ENCODE measurements at places on chromosomes 5 and 9. TPM values are rescaled to one million over a fixed set of nuclear protein-coding genes. Genes with fewer than 3 reads are reported as not detected.

DNA sequence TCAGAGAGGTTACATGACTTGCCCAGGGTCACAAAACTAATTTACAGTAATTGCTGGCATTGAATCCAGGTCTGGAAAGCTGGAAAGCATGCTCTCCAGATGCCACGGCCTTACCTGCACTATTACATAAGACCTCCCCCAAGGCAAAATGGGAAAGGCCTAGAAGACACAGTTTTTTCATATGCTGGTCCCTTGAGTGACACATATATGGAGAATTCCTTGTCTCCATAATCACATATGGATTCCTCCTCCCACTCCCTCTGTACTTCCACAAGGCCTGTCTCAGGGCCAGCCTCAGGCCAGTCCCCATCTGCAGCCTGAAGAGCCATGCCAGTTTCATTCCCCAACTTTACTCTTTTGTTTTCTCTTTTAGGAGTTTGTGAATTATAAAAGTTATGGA, 28.6 kb upstream of the MEIKIN start:
- no peaks in the 10 kb centered on the region for H3K4me1 ChIP-seq
- no peaks in the 10 kb centered on the region for H3K27me3 ChIP-seq
- no peak for DNase-seq
- H3K4me3 ChIP-seq: no peak overlapping the region
- H3K27ac ChIP-seq: no peak overlapping the region
- no peaks in the 10 kb centered on the region for H3K36me3 ChIP-seq

DNA sequence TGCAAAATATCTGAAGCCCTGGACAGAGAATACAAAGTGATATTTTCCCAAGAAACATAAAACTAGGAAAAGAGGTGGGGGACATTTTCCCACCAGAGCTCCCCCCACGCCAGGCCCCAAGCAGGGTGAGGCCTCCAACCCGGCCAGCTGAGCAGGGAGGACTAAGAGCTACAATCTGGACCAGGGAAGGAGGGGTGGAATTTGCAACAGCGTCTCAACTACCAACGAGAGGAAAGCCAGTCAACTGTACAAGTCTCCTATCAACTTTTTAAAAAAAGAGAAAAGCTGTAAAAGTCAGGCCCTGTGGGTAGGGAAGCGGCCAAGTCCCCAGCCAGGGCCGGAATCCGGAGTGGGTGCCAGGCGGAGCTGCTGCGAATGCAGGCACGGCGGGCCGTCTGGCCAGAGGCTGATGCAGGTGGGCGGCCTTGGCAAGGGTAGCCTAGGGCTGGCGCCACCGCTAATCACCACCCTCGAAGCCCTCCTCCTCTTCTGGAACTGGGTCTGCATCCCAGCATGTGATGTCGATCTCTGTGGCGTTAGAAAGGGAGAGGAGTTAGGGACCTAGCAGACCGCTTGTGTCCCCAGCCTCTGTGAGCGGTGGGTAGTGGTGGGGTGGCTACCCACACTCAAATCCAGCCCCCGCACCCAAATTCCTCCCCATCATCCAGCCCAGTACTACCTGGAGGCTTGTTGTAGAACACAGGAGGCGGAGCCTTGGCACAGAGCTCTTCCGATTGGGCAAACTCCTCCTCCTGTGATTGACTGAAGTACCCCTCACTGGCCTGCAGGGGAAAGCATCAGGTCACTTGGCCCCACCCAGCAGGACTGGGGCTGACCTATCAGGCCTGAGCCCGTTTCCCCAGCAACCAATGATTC, 10.6 kb downstream of the PRR7 start:
- no peaks in the 10 kb centered on the region for H3K36me3 ChIP-seq
- no peak overlapping the region for H3K4me3 ChIP-seq
- peak; percentile 76 for DNase-seq
- H3K27ac ChIP-seq: peak overlapping the region; percentile 17
- peaks cover 25% of the 10 kb centered on the region for H3K4me1 ChIP-seq
- no peaks in the 10 kb centered on the region for H3K27me3 ChIP-seq

STKLD1 gene
- 0.68 TPM for total RNA-seq

DOK3 gene
- 11.0 TPM for total RNA-seq

GRCh38 chr9:134575901-134576176, 65.8 kb upstream of the COL5A1 start:
- no peak overlapping the region for H3K27ac ChIP-seq
- no peak for DNase-seq
- no peaks in the 10 kb centered on the region for H3K36me3 ChIP-seq
- no peak overlapping the region for H3K4me3 ChIP-seq
- no peaks in the 10 kb centered on the region for H3K27me3 ChIP-seq

NREP gene
- 8.3 TPM for total RNA-seq

- no peak overlapping the region for H3K27ac ChIP-seq
- H3K36me3 ChIP-seq: no peaks in the 10 kb centered on the region
- H3K4me3 ChIP-seq: no peak overlapping the region
- H3K4me1 ChIP-seq: no peaks in the 10 kb centered on the region
These were observed 8.5 kb downstream of the CEP72 start for GRCh38 chr5:620586-621180.

GRCh38 chr5:252546-252945, 18.9 kb upstream of the PDCD6 start:
- H3K27ac ChIP-seq: no peak overlapping the region
- H3K36me3 ChIP-seq: no peaks in the 10 kb centered on the region
- H3K4me1 ChIP-seq: no peaks in the 10 kb centered on the region
- H3K27me3 ChIP-seq: no peaks in the 10 kb centered on the region

- DNase-seq: no peak
- peaks cover 19% of the 10 kb centered on the region for H3K4me1 ChIP-seq
- H3K36me3 ChIP-seq: no peaks in the 10 kb centered on the region
- no peaks in the 10 kb centered on the region for H3K27me3 ChIP-seq
- H3K27ac ChIP-seq: no peak overlapping the region
These were observed 39.9 kb downstream of the NEURL1B start for GRCh38 chr5:172680921-172681320.

CYSRT1 gene
- total RNA-seq: not detected

MOB3B gene
- total RNA-seq: 18.3 TPM

- no peaks in the 10 kb centered on the region for H3K4me1 ChIP-seq
- H3K27ac ChIP-seq: no peak overlapping the region
- H3K36me3 ChIP-seq: peaks cover 18% of the 10 kb centered on the region
- no peak for DNase-seq
- H3K27me3 ChIP-seq: peaks cover 13% of the 10 kb centered on the region
These were observed 7.4 kb downstream of the COX7C start for GRCh38 chr5:86625148-86625547.

VCAN gene
- total RNA-seq: 12.1 TPM

DNA sequence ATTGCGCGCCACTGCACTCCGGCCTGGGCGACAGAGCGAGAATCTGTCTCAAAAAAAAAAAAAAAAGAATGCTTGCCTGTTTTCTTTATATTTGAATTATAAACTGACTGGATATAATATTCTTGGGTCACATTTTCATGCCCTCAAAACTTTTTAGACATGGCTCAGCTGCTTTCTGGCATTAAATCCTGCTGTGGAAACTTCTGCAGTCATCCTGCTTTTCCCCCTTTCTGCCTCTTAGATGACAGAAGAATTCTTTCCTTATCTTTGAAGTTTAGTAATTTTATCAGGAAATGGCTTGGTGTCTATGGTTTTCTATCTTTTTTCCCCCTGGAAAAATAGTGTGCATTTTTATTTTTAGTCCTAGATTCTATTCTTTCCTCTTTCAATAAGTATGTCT, 234.5 kb downstream of the AOPEP start:
- no peak for DNase-seq
- H3K4me1 ChIP-seq: no peaks in the 10 kb centered on the region
- H3K36me3 ChIP-seq: no peaks in the 10 kb centered on the region
- H3K27ac ChIP-seq: no peak overlapping the region

DNA sequence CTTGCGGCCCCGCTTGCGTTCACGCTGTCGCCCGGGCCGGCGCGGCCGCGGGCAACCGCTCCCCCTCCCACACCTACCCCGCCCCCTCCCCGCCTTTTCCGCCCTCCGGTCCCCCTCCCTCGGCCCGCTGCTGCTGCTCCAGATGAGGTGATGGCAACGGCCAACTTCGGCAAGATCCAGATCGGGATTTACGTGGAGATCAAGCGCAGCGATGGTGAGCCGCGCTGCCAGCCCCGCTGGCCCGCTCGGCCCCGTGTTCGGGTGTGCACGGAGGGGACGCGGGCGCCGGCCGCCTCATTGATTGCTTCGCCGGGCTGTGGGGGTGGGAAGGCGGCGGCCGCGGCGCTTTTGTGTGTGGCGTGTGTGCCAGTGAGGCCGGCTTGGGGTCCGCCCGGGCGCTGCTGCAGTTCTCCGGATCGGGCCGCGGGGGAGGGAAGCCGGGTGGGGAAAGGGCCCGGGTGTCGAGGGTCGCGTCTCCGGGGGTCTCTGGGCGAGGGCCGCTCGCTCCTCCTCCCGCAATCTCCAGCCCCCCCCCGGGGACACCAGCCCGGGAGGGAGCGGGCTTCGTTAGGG, 403 bp downstream of the KIF2A start:
- H3K4me3 ChIP-seq: peak overlapping the region; percentile 68
- no peak for DNase-seq
- H3K4me1 ChIP-seq: peaks cover 9% of the 10 kb centered on the region
- H3K27ac ChIP-seq: peak overlapping the region; percentile 92

MRPL22 gene
- 12.5 TPM for total RNA-seq

- no peaks in the 10 kb centered on the region for H3K36me3 ChIP-seq
- no peak overlapping the region for H3K4me3 ChIP-seq
- no peaks in the 10 kb centered on the region for H3K27me3 ChIP-seq
- DNase-seq: no peak
- no peaks in the 10 kb centered on the region for H3K4me1 ChIP-seq
These were observed 587.0 kb upstream of the COX7C start for GRCh38 chr5:86030753-86031152.

OR13C4 gene
- not detected for total RNA-seq

All from transverse colon (tissue), 4 donors.